ENCODE measurements at places on chromosomes 11 and 22. TPM values are rescaled to one million over a fixed set of nuclear protein-coding genes. Genes with fewer than 3 reads are reported as not detected.

DNA sequence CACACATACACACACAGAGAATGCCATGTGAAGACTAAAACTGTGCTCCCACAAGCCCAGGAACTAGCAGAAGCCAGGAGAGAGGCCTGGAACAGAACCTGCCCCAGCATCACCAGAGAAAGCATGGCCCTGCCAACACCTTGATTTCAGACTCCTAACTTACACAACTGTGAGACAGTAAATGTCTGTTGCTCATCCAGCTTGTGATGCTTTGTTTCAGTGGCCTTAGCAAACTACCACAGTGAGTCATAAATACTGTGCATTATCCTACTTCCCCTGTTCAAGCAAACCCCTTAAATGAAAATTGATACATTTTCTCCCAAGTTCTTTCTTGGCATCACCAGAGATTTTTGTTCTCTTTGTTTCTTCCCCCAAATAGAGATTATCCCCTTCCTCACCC is 1539.4 kb upstream of the TENM4 start:
- no peak overlapping the region for H3K27ac ChIP-seq
- H3K27me3 ChIP-seq = no peaks in the 10 kb centered on the region
- H3K4me1 ChIP-seq = no peaks in the 10 kb centered on the region

DNA sequence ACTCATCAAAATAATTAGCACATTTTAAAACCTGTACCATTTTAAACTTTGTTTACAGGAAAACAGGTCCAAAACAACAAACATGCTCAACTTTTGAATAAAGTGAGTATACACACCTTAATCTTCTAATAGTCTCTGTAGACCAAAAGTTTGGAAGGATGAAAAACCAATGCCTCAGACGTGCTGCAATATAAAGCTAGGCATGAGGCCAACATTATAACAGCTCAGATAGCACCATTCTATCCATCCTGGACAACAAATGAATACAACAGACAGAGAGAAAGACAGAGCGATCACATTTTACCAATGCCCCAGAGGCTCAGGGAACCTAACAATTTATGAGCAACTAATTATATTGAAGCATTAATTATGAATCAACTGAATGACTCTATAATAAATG is 77.0 kb downstream of the PAK1 start:
- H3K4me3 ChIP-seq = no peak overlapping the region
- H3K36me3 ChIP-seq = no peaks in the 10 kb centered on the region
- no peak for DNase-seq
- no peaks in the 10 kb centered on the region for H3K4me1 ChIP-seq
- no peaks in the 10 kb centered on the region for H3K27me3 ChIP-seq
- H3K27ac ChIP-seq = no peak overlapping the region

- DNase-seq = no peak
- no peak overlapping the region for H3K4me3 ChIP-seq
These were observed 429.3 kb upstream of the FAT3 start for GRCh38 chr11:91795139-91795887.

DNA sequence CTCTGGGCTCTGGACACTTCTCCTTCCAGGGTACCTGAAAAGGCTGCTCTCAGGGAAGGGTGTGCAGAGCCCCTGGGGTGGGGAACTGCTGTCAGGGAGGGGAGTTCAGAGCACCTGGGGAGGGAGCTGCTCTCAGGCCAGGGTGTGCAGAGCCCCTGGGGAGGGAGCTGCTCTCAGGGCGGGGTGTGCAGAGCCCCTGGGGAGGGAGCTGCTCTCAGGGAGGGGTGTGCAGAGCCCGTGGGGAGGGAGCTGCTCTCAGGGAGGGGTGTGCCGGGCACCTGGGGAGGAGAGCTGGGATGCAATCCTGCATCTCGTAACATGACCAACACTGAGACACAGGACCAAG is 764.2 kb downstream of the BRD1 start:
- no peak for DNase-seq
- peaks cover 3% of the 10 kb centered on the region for H3K4me1 ChIP-seq
- no peak overlapping the region for H3K27ac ChIP-seq
- H3K27me3 ChIP-seq = no peaks in the 10 kb centered on the region
- H3K4me3 ChIP-seq = no peak overlapping the region

The TNNI2 gene
- total RNA-seq = not detected

All from H1 (cell line).